Naive thymus-derived CD4-positive, alpha-beta T cell (primary cell): ENCODE measurements at places on chromosomes 11 and 22. TPM values are rescaled to one million over a fixed set of nuclear protein-coding genes. Genes with fewer than 3 reads are reported as not detected.

CTSW gene
- 58.7 TPM for polyA plus RNA-seq

APOBEC3A gene
- not detected for polyA plus RNA-seq

FADS1 gene
- not detected for polyA plus RNA-seq

RANBP1 gene
- 86.1 TPM for polyA plus RNA-seq

SCN2B gene
- polyA plus RNA-seq = not detected

RTN4R gene
- polyA plus RNA-seq = 2.9 TPM

TBX1 gene
- polyA plus RNA-seq = not detected

OR1S1 gene
- polyA plus RNA-seq = not detected

RIMBP3C gene
- 0.22 TPM for polyA plus RNA-seq
